ENCODE measurements at places on chromosomes 6 and 20. TPM values are rescaled to one million over a fixed set of nuclear protein-coding genes. Genes with fewer than 3 reads are reported as not detected.

IL17F gene
- not detected for polyA plus RNA-seq

DNA sequence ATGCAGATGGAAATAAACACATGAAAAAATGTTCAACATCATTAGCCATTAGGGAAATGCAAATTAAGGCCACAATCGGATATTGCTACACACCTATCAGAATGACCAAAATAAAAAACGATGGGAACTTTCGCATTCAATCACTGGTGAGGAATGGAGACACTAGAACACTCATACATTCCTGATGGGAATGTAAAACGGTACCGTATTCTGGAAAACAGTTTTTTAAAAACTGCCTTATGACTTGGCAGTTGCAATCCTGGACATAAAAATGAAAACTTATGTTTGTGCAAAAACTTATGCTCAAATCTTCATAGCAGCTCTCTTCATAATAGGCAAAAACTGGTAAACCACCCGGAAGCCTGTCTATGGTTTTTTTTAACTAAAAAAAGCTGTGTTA is 146.0 kb downstream of the CEBPB start:
- no peak for DNase-seq

DNA sequence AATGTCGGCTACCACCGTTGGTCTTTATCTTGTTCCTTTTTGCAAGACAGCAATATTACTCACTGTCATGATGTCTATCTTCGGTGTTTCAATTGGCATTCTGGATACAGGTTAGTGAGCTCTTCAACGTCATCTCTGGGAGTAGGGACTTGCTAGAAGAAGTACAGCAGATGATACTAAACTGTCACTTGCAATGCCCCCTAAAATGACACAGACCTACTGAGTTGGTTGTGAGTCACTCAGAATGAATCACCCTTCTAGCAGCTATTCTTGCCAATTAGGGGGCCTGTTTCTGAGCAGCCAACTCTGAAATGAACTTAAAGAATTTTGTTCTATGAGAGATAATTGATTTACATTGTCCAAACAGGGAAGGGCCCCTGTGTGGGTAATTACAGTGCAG is 176.5 kb downstream of the SLC16A10 start:
- no peak for DNase-seq

- DNase-seq: no peak
Observed at GRCh38 chr6:123925842-123926399, 122.3 kb downstream of the NKAIN2 start.

VSX1 gene
- not detected for polyA plus RNA-seq

DNA sequence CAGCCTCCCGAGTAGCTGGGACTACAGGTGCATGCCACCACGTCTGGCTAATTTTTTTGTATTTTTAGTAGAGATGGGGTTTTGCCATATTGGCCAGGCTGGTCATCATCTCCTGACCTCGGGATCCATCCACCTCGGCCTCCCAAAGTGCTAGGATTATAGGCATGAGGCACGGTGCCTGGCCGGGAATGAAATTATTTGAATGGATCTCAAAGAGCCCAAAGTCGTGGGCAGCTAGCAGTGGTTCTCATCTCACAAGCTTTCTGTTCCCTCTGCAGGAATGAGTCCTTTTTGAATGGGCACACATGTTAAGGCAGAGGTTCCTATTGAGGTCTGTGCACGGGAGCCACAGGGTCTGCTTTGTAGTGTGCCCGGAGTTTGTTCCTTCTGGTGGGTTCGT is 34.9 kb downstream of the PPP1R3G start:
- DNase-seq: no peak

DNA sequence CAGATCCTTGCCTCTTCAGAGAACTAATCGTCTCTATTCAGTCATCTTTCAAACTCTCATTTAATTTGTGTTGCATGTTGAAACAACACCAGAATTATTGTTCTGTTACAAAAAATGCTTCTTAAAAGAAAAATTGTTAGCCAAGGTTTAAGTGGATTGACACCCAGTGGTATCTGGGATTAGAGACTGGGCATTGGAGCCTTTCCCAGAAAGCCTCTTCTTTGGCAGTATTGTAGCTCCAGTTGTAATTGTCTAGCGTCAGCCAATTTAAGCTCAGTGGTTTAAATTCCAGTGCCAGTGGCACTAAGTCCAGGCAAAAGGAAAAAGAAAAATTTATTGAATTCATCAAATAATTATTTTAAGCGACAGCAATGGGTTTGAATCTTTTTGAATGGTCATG is 801 bp downstream of the CCDC28A start:
- no peak for DNase-seq

DNA sequence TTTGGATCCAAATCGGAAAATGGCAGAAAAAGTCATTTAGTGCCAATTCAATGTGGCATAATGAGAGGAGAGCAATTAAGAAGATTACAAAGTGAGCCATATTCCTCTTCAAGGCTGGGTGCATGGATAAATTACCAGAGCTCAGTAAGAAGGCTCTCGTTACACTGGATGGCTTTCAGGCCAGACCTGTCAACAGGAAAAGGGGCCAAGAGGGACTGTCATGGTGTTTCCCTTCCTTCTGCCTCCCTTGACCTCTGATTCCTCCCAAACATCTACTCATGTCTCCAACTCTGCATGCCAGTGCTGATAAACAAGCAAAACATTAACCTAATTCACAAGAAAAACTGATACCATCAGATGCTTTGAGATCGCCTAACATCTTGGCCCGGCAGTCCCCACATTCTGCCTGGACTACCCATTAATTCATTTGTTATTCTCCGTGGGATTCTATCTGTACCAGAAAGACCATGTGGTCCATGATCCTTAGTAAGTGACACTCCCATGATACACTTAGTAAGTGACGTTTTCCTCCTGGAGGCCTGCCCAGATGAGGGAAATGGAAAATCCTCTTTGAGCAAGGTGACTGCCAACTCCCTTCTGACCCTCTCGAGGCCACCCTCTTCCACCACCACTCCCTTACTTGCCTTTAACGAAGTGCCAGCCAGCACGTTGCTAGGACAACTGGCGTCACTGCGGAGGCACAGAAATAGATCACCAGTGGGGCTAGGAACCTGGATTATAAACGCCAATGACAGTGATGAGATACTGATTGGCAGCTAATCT is 239.2 kb downstream of the GMPR start:
- no peak for DNase-seq

- no peak for DNase-seq
Observed at GRCh38 chr20:48986899-48987298, 59.2 kb upstream of the CSE1L start.

OVOL2 gene
- not detected for polyA plus RNA-seq

GNMT gene
- polyA plus RNA-seq: 0.65 TPM

GRCh38 chr20:1876217-1876921 is 18.8 kb upstream of the SIRPA start:
- DNase-seq: no peak

DNA sequence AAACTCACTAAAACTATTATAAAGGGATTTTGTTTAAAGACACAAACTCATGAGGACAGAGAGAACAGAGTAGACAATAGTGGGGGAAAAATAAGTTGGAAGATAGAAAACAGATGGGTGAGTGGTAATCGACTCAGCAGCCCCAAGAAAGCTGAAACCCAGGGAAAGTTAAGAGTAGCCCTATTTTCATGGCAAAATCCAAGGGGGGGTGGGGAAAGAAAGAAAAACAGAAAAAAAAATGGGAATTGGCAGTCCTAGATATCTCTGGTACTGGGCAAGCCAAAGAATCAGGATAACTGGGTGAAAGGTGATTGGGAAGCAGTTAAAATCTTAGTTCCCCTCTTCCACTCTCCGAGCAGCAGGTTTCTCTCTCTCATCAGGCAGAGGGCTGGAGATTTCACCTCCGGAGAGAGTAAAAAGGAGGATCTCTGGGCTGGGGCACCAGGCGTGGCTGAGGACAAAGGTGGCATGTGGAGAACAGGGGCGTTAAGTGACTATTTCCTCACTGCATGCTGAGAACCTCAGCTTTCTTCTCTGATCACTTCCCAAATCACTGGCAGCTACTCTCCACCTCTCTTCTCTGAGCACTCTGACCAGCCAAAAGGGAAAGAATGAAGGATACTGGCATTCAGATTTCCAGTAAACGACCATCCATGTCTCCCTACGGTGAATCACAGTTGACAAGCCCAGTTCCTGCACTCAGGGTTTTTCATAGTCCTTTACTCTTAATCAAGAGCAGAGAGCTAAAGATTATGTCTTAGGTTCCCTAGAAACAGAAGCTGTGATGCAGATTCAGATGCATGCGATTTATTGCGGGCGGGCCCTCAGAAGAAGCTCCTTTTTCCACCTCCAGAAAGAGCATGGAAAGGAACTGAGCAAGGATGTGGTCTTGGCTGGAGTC is 7.3 kb upstream of the RNF24 start:
- DNase-seq: no peak

POU5F1 gene
- polyA plus RNA-seq: 0.56 TPM

DNA sequence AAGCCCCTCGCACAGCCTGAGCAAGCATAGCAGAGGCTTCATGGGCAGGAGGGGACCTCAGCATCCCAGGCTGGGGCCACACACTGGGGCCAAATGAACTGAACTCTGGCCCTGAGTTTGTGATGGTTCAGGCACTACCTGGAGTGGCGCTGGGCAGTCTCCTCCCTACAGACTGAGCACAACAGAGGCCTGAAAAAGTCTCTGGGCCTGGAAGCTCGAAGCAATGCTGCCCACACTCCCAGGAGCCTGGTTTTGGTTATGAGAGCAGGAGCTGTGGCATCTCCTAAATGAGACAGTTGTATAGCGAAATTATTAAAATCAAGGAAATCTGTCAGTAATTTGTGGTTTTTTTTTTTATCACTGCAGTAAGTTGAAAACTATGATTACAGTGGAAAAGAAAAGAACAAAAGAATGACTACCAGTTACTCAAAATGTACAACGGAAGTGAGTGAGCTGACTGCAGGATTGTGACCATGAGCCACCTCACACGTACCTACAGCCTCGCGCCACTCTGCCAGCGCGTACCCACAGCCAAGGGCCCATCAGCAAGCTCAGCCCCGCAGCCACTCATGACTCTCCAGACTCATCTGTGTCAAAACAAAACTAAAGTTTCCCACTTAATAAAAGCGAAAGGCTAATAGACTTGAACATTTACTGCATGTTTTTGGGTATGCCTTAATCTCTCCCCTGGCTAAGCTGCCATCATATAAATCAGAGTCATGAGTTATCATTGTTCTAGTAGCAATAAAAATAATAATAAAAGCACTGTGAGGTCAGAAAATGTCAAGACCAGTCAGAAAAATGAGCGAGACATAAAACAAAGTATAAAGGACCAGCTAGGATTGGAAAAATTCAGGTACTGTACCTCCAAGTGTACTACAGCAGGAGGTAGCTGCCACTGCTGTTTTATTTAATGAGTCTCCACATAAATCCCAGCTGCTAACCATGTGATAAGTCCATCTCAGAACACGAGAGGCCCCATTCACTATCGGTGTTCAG is 177.0 kb downstream of the FOXC1 start:
- no peak for DNase-seq

DNA sequence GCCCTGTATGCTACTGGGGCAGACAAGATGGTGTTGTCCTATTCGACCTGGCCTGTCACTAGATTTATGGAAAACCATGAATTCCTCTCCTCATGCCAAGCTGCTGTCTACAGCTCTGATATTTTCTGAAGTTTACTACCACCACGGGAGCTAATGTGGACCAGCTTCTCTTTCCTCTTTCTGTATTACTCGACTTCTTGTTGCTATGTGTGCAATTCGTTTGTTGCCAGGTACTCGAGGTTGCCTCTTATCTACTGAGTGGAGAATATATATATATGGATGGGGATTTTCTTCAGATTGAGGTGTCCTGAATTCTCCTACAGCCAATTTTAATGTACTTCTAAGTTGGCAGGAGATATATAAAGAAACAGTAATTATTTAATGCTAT is 34.7 kb downstream of the MAN1A1 start:
- DNase-seq: no peak

DNA sequence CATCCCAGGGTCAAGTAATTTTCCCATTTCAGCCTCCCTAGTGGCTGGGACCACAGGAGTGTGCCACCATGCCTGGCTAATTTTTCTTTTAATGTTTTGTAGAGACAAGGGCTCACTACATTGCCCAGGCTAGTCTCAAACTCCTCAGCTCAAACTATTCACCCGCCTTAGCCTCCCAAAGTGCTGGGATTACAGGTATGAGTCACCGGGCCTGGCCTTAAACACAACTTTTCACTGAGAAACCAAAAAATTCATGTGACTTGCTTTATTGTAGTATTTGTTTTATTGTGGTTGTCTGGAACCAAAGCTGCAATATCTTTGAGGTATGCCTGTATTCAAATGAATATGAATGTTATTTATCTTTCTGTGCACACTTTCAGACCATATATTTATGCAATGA is 72.2 kb downstream of the RWDD2A start:
- no peak for DNase-seq

- DNase-seq: no peak
Observed at GRCh38 chr6:54879188-54879985, 32.8 kb downstream of the FAM83B start.

DNA sequence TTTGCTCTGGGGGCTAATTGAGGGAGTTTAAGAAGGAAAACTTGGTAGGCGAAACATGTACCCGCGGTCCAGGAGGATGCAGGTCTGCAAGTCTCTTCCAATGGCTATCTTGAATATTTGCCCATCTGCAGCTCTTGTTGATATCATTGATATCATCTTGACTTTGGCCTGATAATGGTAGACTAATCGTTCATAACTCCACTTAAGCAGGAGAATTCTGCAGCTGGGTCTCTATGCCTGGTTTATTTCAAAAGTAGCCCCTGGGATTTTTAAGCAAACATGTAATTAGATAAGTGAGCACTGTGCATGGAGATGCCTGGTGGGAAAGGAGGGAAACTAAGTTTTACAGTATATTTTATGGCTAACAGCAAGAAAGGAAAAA is 52.7 kb downstream of the ADGB start:
- DNase-seq: no peak

MARCKS gene
- polyA plus RNA-seq: 166 TPM

FANCE gene
- 20.8 TPM for polyA plus RNA-seq
